ENCODE measurements at places on chromosomes 12 and 14. TPM values are rescaled to one million over a fixed set of nuclear protein-coding genes. Genes with fewer than 3 reads are reported as not detected.
A peak's percentile ranks its signal among the peaks of the same experiment; 100 is the strongest.

- peak overlapping the region; percentile 36 for H3K27ac ChIP-seq
- H3K27me3 ChIP-seq, result no peaks in the 10 kb centered on the region
- H3K4me1 ChIP-seq, result peaks cover 14% of the 10 kb centered on the region
- H3K4me3 ChIP-seq, result peak overlapping the region; percentile 71
Observed at GRCh38 chr14:44896275-44897040, 65.3 kb downstream of the KLHL28 start.

DNA sequence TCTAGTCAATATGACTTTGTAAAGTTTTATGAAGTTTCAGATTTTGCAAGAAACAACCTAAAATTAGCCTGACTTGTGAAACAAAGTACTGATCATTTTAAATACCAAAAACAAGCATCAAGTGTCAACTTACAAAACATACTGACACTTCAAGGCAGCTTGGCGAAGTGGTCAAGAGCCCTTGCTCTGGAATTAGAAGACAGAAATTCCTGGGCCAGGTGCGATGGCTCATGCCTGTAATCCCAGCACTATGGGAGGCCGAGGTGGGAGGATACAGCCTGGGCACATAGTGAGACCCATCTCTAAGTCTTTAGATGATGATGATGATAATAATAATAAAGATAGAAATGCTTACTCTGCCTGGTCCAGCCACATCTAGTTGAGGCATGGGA is 45.4 kb upstream of the NR2C1 start:
- H3K27me3 ChIP-seq, result no peaks in the 10 kb centered on the region
- no peak overlapping the region for H3K4me3 ChIP-seq
- no peak overlapping the region for H3K27ac ChIP-seq
- H3K36me3 ChIP-seq, result no peaks in the 10 kb centered on the region

- no peaks in the 10 kb centered on the region for H3K27me3 ChIP-seq
- H3K36me3 ChIP-seq, result no peaks in the 10 kb centered on the region
- H3K4me1 ChIP-seq, result no peaks in the 10 kb centered on the region
- no peak overlapping the region for H3K4me3 ChIP-seq
Observed at GRCh38 chr14:50249136-50249775, 17.9 kb upstream of the SOS2 start.

The MYF5 gene
- not detected for total RNA-seq

DNA sequence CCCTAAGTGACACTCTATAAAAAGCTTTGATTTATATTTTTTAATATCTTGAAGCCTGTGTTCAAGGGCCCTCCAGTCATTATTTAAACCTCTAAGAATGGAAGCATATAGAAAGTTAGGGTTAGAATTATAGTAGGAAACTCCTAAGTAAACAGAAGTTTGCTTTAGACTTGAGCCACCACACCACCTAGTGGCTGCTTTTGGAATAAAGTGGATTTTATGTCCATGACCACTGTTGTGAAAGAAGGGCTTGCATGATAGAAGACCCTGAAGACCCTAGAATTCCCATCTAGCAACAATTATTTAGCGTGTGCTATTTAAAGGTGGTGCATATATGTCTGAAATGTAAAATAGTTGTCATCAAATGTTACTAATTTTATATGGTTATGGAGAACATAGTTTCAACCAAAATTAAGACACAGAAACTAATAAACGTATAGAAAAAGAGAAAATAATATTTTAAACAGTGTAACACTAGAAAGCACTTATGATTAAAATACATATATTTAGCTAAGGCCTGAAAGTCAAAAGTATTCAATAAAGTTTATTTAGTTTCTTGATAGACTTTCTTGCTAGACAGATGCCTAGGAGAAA is 21.3 kb downstream of the LRRIQ1 start:
- H3K4me1 ChIP-seq, result no peaks in the 10 kb centered on the region
- H3K4me3 ChIP-seq, result no peak overlapping the region
- H3K27ac ChIP-seq, result no peak overlapping the region
- H3K36me3 ChIP-seq, result no peaks in the 10 kb centered on the region
- DNase-seq, result peak; percentile 39
- no peaks in the 10 kb centered on the region for H3K27me3 ChIP-seq

- H3K36me3 ChIP-seq, result no peaks in the 10 kb centered on the region
- H3K4me3 ChIP-seq, result no peak overlapping the region
- H3K27me3 ChIP-seq, result no peaks in the 10 kb centered on the region
- no peak overlapping the region for H3K27ac ChIP-seq
Observed at GRCh38 chr14:45798659-45799058, 545.7 kb upstream of the MIS18BP1 start.

The OTX2 gene
- total RNA-seq, result not detected

The CDCA3 gene
- 63.0 TPM for total RNA-seq

The KLRC2 gene
- total RNA-seq, result 7.5 TPM

All from HCT116 (cell line).